Adipocyte (in vitro differentiated cells): ENCODE measurements at places on chromosomes 13 and 19.

GRCh38 chr19:53865523-53865917 lies 2.2 kb upstream of the MYADM start:
- DNase-seq, result no peak

DNA sequence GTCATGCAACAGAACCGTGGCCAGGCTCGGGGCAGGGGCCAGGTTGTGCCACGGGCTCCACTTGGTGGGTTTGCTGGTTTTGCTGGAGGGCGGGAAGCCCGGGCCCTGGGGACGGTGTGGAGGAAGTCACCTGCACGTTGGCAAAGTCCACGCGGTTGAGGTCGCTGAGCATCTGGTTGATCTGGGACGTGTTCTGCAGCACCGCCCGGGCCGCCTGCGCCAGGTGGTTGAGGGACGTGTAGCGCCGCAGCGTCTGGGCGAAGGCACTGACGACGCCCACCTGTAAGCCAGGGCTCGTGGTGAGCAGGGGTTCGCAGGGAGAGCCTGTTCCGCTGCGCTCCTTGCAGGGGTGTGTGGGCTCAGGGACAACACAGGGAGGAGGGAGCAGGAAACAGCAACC lies 24.7 kb upstream of the RANBP3 start:
- DNase-seq, result no peak

- no peak for DNase-seq
These were observed at the start of gene TEX29 for GRCh38 chr13:111319998-111320911. TSS of gene TEX29 (plus strand) at chr13:111320642. CDS start at chr13:111320891, 249 bp downstream.

GRCh38 chr13:69458013-69458412 lies 649.6 kb upstream of the ATXN8OS start:
- no peak for DNase-seq

GRCh38 chr13:66362485-66362884 lies 867.7 kb downstream of the PCDH9 start:
- DNase-seq, result no peak

- no peak for DNase-seq
These were observed 1596.3 kb upstream of the PCDH20 start for GRCh38 chr13:63011996-63012395.

- DNase-seq, result no peak
These were observed 461 bp upstream of the TM9SF2 start for GRCh38 chr13:99500839-99501183.

- DNase-seq, result no peak
These were observed 36.6 kb upstream of the POMP start for GRCh38 chr13:28622286-28622685.

GRCh38 chr13:66657165-66657881 lies 572.8 kb downstream of the PCDH9 start:
- peak; percentile 88 for DNase-seq

DNA sequence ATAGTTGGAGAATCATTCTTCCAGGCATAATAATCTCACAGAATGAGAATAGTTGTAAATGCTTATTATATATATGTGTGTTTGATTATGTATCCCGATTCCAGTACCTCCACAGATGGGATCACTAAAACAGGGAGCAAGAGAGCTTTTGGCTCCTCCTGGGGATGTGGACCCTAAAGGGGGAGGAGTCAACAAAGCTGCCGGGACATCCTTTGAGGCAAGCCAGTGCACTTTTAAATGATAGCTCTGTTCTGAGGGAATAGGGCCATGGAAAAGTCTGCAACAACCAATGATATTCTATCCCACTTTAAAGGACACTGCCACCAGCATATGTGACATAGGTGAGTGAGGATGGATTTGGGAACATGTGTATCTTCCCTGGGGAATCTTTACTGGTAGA lies 40.8 kb downstream of the SLITRK5 start:
- DNase-seq, result no peak

- no peak for DNase-seq
These were observed 63.4 kb downstream of the RAP2A start for GRCh38 chr13:97497400-97497799.

- DNase-seq, result no peak
These were observed 47.5 kb upstream of the RNF113B start for GRCh38 chr13:98224557-98224956.

- DNase-seq, result peak; percentile 10
These were observed 21.7 kb upstream of the CALM3 start for GRCh38 chr19:46579361-46579879.

DNA sequence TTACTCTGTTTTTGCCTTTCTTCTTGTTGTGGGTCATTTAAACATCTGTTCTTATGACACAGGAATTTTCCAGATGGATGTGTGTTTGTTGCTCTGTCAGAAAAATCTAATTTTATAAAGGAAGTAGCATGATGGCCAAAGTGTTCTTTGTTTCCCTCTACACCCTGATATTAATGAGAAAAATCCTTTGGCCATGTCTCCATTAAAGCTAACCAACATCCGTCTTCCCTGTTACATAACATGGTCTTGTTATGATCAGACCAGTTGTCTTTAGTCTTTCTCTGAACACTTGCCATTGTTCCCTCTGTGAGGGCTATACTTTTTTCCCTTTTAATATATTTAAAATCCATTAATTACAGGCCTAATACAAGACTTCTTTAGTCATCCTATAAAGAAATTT lies 142.2 kb upstream of the SPRY2 start:
- no peak for DNase-seq

- no peak for DNase-seq
These were observed 777.9 kb downstream of the DACH1 start for GRCh38 chr13:71089056-71089455.

DNA sequence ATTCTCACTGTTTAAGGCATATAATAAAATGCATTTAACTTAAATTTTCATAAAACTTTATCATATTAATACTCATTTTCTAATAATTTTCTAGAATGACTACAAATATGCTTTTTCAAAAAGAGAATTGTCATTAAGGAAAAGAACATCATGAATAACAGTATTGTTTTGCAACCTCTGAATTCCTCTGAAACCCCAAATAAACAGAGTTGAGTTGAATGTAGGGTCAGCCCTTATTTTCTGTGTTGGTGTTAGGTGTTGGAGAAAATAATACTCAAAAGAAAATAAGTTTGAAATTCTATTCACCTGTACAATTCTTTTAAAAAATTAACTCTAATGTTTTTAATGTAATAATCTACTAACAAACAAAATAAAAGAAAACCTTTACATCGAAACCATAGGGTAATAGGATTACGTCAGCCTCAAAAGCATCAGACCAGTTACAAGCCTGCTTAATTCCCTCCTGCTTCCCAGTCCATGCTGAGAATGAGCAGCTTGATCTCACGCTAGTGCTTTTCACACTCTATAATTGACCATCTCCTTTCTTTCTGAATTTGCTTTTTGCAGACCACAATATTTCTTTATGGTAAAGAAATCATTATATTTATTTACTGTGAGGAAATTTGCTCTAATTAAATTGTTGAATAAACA lies 160.9 kb downstream of the PCDH9 start:
- DNase-seq, result peak; percentile 29

- no peak for DNase-seq
These were observed at the start of gene CASP14 for GRCh38 chr19:15048885-15049541. TSS of gene CASP14 (plus strand) at chr19:15049480. CDS start at chr19:15052252, 2,772 bp downstream.

DNA sequence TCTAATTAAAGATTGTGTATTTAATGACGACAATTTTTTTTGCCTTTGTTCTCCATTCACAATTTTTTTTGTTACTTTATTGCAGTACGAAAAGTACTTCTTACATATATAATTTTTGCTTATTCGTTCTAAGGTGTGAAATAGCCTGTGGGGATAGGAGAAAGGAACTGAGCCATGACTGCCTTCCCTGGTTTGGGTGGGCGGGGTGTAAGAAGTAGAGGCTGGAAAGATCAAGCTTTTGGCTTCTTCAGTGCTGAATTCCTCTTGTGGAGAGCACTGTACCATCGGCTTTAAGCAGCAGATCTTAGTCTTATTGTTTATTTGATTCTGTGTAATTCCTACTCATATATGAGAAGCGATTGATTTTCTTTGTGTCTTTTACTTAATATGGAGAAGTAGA lies 115.8 kb downstream of the NBEA start:
- no peak for DNase-seq

GRCh38 chr13:79346300-79346914 lies 59.6 kb downstream of the RBM26 start:
- DNase-seq, result no peak

GRCh38 chr19:15222738-15223648 lies 9.3 kb downstream of the EPHX3 start:
- DNase-seq, result peak; percentile 99

DNA sequence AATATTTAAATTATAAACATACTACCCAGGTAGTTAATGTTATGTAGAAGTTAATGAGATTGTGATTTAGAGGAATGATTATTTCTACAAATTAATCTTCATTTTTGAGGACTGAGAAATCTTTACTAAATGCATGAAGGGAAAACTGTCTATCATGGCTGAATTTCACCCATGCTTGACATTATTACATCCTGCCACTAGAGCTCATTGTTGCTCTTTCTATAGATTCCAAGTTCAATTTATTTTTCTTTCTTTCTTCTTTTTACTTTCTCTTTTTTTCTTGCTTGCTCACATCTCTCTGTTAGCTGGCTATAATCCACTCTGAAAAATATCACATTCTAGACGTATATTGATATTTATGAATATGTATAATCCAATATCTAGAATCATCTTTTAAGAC lies 505.0 kb upstream of the KLHL1 start:
- DNase-seq, result peak; percentile 30

- peak; percentile 100 for DNase-seq
These were observed at the start of gene DMAC2 for GRCh38 chr19:41439441-41440222. TSS of gene DMAC2 (minus strand) at chr19:41439912. CDS start at chr19:41439899, 13 bp downstream.

DNA sequence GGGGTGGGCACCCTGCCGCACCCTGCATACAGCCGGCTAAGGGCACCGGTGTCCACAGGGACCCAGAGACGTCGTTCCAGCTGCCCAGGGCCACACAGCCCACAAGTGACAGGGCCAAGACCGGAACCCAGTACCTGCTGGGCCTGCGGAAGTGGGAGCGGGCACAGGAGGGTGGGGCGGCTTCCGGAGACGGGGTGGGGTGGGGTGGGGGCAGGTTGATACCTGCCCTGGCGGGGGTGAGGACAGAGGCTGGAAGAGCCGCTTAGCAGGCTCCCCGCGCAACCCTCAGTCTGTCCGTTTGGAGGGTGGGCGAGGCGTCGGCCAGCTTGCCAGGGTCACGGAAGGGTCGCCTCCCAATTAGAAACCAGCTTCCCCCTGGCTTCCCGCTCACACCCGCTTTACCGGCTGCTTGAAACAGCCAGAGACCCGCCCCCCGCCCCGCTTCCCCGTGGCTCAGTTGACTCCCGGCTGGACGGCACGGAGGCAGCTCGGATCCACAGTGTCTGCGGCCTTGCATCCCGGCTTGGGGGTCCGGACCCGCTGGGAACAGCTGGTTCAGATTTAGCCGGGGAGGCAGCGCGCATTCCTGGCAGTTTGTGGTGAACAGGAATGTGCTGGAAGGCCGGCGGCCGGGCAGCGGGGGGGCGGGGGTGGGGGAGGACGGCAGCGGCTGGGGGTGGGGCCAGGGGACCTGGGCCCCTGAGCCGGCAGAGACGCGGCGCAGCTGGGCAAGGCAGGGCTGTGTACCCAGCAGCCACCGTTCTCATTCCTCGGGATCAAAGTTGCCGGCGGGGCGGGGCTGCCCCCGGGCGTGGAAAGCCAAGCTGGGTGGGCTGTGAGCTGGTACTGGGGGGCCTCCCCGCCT lies 1.9 kb downstream of the CNN2 start:
- peak; percentile 98 for DNase-seq

- DNase-seq, result peak; percentile 66
These were observed 966 bp downstream of the JUNB start for GRCh38 chr19:12792051-12792852.

DNA sequence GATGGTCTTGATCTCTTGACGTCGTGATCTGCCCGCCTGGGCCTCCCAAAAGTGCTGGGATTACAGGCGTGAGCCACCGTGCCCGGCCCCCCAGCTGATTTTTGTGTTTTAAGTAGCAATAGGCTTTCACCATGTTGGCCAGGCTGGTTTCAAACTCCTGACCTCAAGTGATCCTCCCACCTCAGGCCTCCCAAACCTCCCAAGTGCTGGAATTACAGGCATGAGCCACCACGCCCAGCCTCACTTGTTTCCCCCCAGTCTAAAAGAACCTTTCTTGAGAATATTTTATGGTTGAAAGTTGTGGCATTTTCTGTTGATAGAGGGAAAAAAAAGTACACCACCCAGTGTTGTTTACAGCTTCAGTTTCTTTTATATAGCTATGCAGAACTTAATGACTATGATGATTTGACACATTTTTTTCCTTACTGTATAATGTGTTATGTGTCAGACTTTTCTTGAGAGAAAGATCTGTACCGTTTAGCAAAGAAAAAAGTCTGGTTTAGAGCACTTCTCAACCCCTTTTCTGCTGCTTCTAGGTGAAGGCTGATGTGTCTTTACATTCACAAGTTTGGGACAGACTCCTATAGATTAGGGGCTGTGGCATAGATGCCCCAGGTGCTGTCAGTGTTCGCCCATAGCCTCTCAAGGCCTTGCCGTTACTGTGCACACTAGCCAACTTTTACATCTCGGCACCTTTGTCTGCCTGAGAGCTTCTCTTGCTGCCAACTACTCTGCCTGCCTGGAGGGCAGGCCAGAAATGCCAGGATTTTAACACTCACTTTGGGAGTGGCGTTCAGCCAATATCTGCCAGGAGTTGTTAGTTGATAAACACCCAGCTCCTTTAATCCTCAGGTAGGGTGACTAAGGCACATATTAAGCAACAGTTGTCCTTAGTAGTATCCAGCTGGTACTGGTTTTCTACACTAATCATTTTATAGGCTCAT lies 33.0 kb downstream of the KCTD4 start:
- DNase-seq, result peak; percentile 35

GRCh38 chr19:33323093-33323820 lies 20.9 kb upstream of the CEBPA start:
- no peak for DNase-seq

GRCh38 chr19:14818588-14818987 lies 16.4 kb downstream of the OR7A5 start:
- DNase-seq, result no peak
